ENCODE measurements at places on chromosomes 2 and 18.
A peak's percentile ranks its signal among the peaks of the same experiment; 100 is the strongest.

DNA sequence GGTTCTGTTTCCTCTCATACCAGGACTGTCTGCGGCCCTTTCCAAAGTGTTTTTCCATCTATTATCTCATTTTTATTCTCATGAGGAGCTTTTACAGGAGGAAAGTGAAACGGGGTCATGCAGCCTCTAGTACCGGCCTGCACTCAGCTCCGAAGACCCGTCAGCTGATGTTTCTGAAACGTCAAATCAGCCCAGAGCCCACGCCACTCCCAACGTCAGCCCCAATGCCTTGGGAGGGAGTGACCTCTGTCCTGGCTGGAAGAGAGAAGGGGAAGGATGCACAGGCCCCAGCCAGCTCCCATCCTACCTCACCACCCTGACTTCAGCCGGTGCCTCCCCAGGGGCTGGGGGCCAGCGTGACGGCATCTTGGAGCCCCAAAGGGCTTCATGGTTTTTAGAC, 58.5 kb downstream of the ADCY3 start:
- no peak for DNase-seq

GRCh38 chr18:25771796-25772195, 318.6 kb downstream of the SS18 start:
- no peak for DNase-seq

- DNase-seq = no peak
These were observed 50.0 kb downstream of the TRABD2A start for GRCh38 chr2:84830758-84831500.

GRCh38 chr2:165618806-165619205, 149.3 kb downstream of the CSRNP3 start:
- no peak for DNase-seq

DNA sequence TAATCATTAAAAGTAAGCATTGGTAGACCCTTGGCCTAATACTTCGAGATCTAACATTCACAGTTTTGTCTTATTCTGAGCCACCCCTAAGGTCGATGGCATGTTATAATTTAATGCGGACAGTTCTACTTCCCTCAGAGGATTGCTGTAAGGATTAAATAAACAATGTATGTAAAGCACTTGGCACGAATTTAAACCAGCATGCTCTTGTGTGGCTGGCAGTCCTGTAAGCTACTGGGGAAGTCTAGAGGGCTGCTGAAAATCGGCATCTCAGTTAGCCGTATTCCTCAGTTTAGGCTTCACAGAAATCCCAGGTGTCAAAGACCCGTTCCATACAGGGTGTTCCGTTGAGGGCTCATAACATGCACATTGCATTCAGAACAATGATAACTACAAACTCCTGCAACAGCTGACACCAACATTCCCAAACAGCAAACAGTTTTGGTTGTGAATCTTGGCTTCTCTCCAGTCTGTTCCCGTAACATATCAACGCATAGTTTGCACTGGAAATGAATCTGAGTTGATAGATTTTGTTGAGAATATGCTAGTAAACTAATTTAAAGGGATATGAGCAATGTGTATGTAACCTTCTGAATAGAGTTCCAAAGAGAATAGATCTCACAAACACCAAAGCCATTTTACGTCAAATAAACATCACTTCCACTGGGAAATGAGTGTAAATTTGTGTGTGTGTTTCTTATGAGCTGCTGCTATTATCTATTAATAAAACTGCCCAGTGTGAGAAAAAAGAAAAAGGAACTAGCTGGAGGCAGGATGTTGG, 52.2 kb upstream of the ACKR3 start:
- DNase-seq = no peak

DNA sequence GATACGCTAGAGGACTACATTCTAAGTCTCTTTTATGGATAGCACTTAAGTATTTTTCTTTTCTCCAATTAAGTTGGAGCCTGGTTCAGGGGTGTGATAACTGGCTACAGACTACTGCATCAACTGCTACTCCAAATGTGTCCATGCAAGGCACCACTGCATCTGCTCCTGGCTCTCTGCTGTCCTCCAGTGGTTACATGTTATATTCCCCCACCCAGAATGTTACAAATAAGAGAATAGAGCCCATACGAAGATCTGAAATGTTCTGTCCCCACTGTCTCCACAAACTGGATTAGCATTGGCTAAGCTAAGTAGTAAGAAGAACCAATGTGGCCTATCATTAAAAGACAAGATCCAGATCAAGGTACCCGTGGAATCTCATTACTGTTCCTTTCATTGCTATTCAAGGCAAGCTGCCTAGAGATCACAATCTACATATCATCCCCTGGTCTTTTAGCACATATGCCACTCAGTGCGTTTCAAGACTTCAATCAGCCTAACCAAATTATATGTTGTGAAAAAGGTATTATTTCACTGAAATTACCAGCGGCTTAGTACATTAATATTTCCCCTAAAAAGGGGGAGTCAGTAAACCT, 308.3 kb upstream of the SLC8A1 start:
- no peak for DNase-seq

DNA sequence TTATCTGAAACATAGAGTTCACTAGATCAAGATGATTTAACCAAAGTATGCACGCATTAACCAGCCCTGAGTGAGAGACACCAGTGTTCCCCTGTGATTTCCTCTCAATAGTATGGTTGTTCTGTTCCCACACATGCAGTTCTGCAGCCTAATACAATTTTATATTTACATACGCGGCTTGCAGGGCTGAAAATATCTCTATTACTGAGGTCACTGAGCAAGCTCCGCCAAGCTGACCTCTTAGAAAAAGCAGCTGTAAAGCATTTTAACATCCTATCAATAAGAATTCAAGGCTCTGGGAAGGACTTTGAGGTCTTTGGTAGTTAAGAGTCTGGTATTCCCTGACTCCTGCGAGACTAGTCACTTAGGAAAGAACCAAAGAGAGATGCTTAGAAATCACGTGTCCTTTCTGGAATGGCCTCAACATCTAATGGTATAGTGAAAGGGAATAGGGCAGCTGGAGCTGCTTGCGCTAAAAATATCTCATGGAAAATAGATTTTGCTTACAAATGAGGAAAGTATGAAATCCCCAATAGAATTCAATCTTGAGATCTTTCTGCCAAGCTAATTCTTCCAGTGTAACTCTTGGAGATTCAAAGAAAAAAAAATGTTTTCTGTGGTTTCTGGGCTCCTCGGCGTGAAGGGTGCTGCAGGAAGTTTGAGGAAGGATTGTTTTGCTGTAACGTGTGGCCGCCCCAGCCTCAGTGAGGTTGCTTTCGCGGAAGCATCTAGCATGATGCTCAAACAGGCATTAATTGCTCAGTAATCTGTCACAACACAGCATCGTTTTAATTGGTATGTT, 59.2 kb downstream of the DOCK10 start:
- no peak for DNase-seq

- no peak for DNase-seq
These were observed 14.0 kb upstream of the UBE2F start for GRCh38 chr2:237952851-237953250.

DNA sequence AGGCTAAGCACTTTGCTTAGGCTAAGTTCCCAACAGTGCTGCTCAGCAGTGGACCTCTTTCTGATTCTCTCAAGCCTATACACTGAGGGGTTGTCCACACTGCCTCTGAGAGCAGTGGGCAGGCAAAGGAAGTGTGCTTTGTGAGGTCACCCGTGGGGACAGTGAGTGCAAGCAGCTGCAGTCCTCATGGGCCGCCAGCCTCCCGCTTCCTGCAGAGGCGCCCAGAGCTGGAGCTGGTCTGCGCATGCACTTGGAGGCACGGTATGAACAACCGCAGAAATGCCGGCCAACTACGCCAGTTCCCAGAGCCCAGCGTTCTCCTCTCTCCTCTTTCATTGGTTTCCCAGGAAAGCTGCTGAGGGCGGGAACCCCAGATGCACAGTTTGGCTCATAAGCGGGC, 149.5 kb upstream of the DLX2 start:
- DNase-seq = no peak

DNA sequence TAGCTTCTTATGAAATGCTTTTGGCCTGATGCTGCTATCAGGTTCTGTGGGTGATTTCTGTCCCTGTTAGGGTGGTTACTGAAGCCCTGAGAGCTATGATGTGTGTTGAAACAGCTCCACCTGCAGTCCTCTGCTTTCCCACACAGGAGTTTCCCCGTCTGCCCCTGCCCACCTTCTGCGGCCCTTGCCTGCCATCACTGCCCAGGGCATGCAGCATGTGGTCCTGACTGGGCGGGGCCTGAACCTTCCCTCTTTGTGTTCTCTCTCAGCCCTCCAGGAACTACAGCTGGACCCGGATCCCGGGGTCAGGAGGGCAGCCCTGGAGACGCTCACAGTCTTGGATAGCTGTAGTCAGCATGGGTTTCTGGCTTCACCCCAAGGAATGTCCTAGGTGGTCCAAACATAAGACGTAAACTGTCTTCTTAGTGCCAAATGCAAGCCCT, 21.4 kb downstream of the HJURP start:
- peak; percentile 61 for DNase-seq

DNA sequence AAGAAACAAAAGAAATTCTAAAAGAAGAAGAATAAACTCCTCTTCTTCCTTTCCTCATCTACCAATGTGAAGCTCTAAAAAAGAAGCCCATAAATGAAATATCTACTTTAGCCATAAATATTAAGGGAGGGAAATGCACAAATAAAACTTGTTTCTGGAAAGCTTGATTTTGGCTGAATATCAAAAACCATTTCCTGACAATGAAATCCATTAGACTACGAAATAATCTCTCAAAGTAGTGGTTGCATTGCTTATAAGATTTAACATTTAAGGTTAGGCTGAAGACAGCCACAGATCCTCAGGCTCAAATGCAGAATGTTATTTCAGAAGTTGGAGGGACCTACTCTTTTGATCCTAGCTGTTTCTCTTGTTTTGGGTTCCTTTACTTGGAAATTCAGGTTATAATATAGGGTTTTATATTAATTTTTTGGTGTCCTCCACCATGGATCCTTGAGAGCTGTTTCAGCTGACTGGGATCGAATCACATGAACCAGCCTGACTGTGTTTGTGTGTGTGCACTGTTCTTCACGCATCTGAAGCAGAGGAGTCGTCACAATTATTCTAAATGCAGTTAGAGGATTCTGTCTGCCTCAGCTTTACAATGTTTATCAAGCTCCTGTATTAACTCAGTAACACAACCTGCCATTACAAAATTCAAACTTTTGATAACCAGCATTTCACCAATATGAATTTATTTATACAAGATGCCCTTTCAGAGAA, 474.8 kb downstream of the ARHGAP15 start:
- no peak for DNase-seq

DNA sequence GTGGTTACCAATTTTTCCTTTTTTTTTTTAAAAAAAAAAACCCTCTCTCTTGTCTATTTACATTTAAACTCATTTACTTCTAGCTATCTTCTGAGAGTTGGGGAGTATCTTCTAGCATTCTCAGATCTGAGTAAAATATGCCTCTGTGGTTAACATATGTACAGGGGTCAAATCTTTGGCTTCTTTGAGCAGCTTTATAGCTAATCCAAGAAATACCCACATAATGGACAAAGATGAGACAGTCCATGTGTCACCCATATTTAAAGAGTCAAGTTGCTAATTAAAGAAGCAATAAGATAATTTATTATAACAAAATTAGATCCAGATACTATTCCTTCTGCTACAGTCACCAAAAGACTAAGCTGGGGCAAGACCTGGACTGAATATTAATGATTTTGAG, 139.0 kb upstream of the HNRNPA3 start:
- DNase-seq = no peak

GRCh38 chr2:191499874-191500565, 177.9 kb upstream of the NABP1 start:
- no peak for DNase-seq

DNA sequence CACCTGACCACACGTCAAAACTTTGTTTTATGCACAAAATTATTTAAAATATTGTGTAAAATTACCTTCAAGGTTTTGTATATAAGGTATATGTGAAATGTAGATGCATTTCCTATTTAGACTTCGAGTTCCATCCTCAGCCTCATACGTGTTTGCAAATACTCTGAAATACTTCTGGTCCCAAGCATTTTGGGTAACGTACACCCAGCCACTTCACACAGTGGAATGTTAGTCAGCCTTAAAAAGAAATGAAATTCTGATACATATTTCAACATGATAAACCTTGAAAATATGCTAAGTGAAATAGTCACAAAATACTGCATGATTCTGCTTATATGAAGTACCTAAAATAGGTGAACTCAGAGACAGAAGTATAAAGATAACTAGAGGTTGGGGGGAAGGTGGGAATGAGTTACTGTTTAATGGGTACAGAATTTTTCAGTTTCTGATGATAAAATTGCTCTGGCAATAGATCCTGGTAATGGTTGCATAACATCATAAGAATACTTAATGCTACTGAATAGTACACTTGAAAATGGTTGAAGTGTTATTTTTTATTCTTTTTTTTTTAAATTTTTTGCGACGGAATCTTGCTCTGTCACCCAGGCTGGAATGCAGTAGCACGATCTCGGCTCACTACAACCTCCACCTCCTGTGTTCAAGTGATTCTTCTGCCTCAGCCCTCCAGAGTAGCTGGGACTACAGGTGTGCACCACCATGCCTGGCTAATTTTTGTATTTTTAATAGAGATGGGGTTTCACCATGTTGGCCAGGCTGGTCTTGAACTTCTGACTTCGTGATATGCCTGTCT, 24.0 kb downstream of the NOP58 start:
- DNase-seq = no peak

- no peak for DNase-seq
These were observed 27.1 kb downstream of the CRACDL start for GRCh38 chr2:98908931-98909316.

DNA sequence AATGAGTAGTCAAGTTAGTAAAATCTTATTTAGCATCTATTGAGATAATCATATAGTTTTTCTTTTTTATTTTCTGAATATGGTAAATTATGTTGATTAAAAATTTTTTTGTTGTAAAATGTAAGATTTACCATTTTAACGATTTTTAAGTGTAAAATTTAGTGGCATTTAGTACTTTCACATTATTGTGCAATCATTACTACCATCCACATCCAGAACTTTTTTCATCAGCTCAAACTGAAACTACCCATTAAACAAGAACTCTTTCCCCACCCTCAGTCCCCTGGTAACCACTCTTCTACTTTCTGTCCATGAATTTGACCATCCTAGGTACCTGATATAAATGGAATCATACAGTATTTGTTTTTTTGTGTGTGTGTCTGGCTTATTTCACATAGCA, 11.1 kb downstream of the RAB3GAP1 start:
- no peak for DNase-seq

DNA sequence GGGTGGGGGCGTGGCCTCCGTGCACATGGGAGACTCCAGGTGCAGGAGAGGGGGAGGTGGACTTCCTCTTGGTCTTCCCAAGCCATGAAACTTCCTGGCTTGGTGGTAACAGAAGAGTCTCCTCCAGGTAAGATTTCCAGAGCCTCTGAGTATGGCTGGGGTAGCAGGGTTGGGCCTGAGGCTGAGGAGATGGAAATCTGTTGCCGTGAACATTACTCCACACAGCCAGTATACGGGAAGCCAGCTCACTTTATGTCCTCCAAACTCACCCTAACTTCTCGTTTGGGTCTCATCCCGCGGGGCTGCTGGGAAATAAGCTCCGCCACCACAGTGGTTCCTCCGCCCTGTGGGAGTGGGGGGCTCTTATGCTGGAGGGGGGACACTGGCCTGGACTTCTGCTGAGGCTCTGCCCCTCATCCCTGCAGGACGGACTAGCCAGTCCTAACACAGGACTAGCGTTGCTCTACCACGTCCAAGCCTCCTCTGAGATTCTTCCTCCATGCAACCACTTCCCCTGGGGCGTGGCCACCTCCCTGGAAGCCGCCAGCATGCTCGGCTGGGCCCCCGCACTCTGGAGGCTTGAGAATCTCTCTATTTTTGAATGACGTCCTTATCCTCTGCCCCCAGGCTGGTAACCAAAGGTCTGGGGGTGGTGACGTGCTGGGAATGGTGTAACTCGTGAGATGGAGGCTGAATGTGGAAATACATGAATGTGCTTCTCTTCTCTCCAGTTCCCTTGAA, 777 bp upstream of the RAB17 start:
- DNase-seq = no peak

GRCh38 chr18:21602299-21602587, 1.7 kb upstream of the ESCO1 start:
- DNase-seq = no peak

All from left forelimb (tissue), 1 donor.